ENCODE measurements at places on chromosomes 2 and 18.

DNA sequence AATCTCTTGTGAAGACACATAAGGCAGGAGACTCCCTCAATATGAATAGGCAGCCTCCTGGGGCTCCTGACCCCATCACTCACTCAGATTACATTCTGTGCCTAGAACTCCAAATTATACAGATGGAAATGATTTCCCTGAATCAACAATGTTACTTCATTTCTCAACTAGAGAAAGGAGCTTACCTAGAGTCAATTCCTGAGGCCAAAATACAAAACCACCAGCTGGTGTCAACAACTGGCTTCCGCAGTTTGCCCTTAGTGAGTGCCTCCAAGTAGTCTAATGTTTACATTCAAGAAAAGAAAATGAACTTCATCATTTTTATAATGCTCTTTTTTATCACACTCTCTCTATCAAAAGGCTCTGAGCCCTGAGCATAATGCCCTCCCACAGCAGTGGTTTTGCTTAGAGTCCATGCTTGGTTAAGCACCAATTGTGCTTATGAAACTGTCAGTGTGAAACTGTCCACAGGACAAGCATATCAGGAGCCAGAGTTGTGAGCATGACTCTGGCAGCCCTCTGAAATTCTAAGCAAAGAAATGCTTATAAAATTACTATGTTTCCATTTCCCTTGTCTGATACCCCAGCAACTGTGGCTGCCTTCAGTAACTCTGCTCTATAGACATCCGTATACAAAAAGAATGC is 305.7 kb upstream of the PKDCC start:
- no peak for DNase-seq

DNA sequence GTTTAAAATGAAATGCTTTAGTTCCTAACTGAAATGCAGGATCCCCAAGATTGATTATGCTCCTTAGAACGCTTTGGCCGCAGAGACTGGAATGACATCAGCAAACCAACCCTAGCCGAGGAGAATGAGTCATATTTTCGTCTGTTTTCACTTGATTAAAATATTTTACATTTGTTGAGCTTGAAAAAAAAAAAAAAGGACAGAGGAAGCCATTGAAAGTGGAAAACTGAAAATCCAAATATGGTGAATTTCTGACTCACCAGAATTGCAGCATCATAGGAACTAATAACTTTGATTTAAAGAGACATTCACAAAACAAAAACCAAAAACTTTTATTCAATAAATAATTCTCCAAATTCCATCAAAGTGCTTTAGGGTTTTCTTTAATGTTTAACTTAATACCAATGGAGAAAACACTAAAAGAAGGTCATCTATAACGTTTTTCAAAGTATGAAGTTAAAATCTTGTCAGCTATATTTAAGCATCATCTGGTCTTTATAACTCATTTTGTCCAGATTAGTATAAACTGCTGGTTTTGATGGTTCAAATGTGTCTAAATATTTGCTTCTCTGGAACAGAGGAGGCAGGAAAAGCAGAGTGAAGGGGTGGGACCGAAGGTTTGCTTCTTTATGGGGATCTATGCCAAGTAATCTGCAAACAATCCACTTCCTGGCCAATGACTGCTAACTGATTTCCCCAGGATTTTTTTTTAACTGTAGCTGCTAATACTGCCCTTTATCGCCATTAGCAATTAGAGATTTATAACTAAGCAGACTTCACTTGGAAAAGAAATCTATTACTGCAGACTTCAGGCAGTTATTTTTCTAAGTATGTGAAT is 30.9 kb upstream of the COL5A2 start:
- no peak for DNase-seq

GRCh38 chr18:77077401-77077800 is 55.2 kb downstream of the MBP start:
- DNase-seq, result no peak

- no peak for DNase-seq
Observed at GRCh38 chr2:169732583-169733358, 861 bp upstream of the KLHL23 start.

GRCh38 chr2:176461098-176461808 is 192.0 kb downstream of the MTX2 start:
- DNase-seq, result no peak

- DNase-seq, result no peak
Observed at GRCh38 chr18:50183556-50183955, 11.4 kb downstream of the MYO5B start.

DNA sequence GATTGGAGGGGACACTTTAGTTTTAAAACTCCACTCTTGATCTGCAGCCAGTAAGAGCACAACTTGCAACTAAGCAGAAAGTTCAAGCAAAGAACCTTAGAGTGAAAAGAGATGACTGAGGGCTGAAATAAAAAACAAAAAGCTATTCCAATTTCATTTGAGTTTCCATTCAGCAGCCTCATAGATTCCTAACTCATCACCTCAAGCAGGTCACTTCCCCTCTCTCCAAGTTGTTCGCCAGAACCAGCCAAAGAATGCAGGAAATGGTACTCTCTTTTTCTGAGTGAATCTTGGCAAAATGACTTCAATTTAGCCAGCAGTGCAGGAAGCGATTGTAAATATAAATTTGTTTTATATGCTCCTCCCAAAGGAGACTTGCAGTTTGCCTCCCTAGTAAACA is 213.3 kb downstream of the SETBP1 start:
- no peak for DNase-seq

- DNase-seq, result no peak
Observed at GRCh38 chr18:51153659-51154371, 43.7 kb downstream of the MEX3C start.

DNA sequence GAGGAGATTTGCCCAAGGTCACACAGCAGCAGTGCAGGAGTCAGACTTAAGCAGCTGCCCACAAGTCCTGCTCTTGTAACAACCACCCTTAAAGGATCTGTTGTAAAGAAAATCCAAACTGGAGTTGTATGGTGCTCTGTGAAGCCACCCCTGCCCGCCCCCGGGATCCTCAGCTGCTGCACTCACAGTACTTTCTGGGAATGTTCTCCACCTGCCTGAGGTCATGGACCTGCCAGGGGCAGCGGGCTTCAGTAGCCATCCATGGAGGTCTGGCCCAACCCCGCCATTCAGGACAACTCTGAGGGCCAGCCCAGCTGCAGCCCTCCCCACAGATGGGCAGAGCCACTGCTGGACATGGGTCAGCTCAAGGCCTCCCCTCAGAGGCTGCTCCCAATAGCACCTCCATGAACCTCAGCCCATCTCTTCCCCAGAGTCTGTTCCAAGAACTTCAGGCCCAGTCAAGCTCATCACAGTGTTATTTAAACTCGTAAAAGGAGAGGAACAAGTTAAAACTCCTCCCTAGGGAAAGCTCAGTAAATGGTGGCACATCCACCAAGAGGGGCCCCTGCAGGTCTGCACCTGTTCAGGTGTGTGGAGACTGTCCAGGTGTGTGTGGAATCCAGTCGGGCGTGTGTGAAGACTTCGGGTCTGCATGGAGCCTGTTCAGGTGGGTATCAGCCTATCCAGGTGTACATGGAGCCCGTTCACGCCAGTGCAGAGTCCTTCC is 39.4 kb upstream of the GPC1 start:
- no peak for DNase-seq

DNA sequence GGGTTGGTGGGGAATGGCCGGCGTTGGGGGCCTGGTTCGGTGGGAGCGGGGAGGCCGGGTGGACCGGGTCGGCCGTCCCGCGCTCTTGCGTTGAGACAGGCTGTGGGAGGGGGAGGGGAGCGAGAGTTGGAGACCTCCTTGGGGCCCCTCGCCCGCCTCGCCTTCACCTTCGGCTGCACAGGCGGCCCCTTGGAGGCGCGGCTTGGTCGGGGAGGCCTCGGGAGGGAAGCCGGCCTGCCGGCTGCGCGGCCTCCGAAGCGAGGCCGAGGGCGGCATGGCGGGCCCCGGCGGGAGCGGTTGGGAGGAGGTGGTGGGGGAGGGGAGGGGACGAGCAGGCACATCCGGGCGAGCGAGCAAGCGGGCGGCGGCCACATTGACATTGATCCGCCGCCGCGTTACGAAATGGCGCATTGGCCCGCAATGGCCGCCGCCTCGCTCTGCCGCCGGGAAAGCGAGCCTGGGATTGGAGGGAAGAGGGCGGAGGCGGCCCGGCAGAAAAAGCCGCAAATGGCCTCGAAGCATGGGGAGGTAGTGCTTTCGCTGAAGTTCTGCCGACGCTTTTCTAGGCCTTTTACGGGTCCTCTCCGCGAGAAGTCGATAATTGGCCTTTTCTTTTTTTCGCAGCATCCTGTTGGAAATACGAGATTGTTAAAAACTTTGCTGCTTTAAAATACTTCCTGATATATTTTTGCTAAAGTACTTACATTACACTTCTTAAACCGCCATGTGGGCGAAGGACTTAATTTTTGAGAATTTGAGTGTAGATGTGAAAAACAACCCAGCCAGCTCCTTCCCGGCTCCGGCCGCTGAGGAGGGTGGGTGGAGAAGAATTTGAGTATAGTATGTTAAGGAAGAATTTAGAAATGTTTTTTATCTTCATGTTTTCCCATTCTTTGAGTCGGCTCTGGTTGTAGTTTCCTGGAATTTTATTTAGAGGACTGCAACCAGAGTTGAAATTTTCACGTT is 580 bp downstream of the HNRNPA3 start:
- DNase-seq, result peak; percentile 82

DNA sequence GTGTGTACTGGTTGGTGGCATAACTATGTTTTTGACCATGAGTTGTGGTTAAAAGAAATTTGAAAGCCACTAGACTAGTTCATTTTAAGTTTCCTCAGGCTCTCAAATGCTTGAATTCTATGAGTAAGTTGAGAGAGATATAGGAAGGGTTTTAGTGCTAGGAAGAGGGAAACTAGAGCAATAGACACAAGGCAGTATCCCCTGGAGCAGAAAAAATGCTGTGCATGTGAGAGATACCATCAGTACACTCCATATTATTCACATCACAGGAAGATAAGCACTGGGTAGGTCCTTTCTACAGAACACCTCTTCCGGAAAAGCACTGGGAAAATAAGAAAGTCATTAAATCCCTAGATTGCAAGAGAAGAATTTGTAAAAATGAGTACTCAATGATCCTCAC is 19.3 kb upstream of the DSG3 start:
- no peak for DNase-seq

DNA sequence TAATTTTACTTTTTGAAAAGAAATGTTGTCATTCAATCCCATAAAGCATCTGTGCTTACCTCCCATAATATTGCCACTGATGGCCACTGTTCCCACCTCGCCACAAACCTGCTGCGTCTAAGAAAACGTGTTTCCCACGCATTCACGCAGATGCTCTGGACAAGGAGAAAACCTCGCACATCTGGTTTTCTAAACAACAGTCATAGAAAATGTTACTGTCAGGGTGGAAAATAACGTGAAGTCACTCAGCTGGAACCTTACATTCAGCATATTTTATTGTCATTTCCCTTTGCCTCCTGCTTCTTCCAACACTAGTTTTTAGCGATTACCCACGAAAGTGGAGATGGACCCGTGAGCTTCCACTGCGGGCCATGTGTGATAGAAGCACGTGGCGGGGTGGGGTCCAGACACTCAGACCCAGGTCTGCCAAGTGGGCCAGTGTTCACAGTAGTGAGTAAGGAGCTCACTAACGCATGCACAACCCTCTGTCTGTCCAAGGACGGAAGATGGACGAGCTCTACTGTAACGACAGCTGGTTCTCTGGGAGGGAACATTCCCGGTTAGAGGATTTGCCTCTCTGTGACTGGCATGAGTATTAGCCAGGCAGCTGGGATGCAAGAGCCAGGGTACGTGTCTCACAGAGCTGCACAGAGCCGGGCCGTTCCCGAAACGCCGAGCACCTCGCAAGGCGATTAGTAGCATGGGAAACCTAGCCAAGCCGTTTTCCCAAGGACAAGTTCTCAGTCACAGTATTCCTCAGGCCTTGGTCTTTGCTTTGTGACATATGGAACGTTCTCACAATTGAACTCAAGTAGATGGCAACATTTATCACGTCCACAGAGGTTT is 94.5 kb downstream of the MTCL1 start:
- no peak for DNase-seq

GRCh38 chr2:71943238-71944182 is 204.2 kb downstream of the CYP26B1 start:
- DNase-seq, result no peak

GRCh38 chr2:24429197-24430074 is 61.6 kb upstream of the NCOA1 start:
- DNase-seq, result no peak

DNA sequence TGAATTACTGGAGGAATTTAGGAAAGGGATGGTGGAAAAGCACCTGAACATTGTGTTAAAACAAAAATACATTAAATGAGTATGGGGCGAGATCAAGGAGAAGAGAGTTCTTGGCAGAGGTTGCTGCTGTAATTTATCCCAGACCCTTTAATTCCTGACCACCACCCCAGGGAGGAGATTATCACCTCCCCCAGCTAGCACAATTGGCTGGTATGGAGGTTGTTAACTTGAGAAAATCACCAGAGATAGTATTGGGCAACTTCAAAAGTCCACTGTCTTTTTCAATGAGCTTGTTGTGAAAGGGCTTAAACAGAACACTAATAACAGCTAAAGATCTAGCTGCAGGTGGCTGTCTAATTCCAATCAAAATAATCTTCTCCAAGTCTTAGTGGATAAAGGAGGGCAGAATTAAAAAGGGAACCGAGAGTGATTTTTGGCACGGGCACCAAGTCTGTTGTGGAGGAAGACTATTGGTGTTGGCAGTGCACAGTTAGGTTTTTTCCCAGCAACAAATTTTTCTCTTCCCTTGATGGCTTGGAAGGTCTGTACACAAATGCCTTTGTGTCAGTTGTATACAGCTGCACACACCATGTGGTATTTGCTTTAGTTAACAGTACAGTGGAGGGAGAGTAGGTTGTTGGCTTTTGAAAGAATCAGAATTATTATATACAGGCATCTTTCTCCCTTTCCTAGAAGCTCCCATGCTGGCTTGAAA is 289.5 kb downstream of the SLC4A3 start:
- no peak for DNase-seq

DNA sequence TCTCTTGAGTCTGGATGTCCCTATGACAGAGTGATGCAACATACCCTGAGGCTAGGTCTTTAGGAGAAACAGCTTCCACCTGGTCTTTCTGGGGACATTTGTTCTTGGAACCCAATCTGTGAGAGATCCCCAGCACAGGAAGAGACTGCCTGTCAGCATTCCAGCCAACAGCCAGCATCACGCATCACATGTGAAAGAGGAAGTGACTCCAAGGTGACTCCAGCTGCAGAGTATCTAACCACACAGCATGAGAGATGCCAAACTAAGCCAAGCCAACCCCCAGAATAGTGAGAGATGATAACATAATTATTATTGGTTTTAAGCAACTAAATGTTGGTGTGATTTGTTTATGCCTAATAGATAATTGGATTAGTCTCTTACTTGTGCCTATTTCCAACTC is 35.7 kb downstream of the C18orf63 start:
- no peak for DNase-seq

GRCh38 chr2:15835991-15836688 is 104.2 kb upstream of the MYCN start:
- no peak for DNase-seq

DNA sequence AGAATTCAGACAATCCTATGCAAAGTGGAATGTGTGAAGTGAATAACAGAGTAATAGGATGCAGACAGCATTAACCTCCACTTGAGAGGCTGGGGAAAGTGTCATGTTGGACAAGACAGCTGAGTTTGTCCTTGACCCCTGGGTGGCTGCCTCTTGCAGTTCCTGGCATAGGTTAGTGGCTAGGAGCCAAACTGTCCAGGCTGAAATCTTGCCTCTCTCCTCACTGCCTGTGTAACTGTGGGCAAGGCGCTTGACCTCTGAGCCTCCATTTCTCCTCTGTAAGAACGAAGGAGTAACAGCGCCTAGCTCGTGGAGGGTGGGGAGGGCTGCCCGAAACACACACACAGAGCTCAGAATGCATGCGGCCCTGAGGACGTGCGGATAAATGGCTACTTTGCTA is 34.8 kb upstream of the LDLRAD4 start:
- no peak for DNase-seq

Data from activated T-helper 1 cell treated with anti-CD3 and anti-CD28 coated beads, Interleukin-2, amount 50 U/mL, for 16 hours (primary cell).